Suppressor macrophage (primary cell): ENCODE measurements at places on chromosomes 5 and 9.

GRCh38 chr5:106755066-106755465, 915.7 kb downstream of the EFNA5 start:
- DNase-seq, result no peak

DNA sequence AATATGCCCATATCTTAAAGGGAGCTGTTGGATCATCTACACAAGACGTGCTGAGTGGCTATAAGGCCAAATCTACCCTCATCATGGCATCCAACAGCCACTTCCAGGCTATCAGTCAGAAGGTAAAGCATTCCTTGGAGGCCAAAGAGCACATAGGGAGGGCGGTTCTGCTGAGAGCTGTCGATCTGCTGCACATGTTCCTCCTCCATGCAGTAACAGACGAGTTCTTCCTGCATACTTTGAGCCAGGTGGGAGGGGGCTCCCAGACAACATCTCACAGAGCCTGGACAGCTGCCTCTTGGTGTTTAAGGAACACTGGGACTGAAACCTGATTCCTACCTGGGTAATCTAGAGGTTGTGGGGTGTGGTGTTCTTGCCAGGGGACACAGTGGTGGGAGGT, 93.3 kb upstream of the RAI14 start:
- DNase-seq, result no peak

- DNase-seq, result no peak
Observed at GRCh38 chr5:36982146-36982545, 105.6 kb downstream of the NIPBL start.

GRCh38 chr9:20707708-20708107, 23.6 kb downstream of the FOCAD start:
- DNase-seq, result no peak

DNA sequence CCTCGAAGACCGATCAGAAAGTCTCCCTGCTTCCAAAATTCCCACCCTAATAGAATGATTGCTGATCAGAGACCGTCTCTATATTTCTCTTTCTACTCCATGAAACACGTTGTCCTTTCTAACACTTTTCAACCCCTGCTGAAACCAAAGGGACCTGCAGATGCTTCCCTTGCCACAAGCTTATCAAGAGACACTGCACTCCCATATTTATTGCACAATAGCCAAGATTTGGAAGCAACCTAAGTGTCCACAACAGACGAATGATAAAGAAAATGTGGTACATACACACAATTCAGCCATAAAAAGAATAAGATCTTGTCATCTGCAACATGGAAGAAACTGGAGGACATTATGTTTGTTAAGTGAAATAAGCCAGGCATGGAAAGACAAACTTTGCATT, 125.1 kb downstream of the FOXD1 start:
- DNase-seq, result no peak

DNA sequence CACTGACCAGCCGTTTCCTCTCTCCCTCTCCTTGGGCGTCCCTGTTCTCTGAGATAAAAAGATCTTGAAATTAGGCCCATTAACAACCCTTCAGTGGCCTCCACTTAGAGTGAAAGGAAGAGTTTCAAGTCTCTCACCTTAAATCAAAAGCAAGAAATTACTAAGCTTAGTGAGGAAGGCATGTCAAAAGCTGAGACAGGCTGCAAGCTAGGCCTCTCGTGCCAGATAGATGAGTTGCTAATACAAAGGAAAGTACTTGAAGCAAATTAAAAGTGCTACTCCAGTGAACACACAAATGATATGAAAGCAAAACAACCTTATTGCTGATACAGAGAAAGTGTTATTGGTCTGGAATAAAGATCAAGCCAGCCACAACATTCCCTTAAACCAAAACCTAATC, 331.3 kb upstream of the SEMA6A start:
- DNase-seq, result no peak

DNA sequence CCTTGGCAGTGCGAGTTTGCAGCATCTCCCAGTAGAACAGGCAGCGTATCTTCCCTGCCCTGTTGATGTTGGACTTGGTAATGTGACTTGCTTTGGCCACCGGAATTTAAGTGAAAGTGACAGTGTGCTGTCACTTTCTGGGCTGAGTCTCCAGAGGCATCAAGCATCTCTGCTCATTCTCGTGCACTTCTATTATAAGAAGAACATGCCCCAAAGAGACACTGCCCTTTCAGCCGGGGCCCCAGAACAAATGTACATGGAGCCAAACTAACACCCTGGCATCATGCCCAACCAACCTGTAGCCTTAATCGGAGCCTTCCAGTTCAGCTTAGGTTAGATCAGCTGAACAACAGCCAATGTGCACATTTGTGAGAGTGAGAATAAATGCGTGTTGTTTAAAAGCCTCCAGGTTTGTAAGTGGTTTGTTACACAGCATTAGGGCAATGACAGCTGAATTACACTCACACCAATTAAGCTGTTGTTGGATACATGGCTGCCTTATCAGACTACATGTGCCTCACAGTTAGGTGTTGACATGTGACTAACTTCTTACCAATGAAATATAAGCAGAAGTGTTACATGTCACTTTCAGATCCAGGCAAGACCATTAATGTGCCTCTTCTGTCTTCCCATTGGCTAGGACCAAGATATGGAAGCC, 22.1 kb upstream of the FRMD3 start:
- DNase-seq, result no peak

- DNase-seq, result no peak
Observed at GRCh38 chr5:160479926-160480325, 58.3 kb downstream of the PTTG1 start.

DNA sequence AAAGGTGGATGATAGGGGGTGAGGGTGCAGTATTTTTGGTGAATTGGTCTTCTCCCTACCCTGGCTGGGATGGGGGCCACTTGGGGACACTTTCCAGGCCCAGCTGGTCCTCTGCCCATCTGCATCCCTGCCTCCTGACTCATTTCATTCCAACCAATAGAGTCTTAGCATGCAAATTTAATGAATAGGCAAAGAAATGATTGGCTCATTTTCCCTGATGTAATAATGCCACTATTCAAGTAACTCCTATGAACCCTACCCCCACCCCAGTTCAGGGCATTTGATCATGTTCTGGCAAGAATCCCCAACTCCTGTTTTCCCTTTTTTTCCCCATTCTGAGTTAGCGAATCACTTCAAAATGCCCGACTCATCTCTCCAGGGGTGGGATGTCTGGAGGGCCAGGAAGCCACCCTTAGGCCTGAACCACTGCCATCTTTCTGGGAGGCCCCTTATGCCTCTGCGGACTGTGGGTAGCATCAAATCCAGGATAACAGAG, 56.7 kb downstream of the PCDH1 start:
- DNase-seq, result no peak

DNA sequence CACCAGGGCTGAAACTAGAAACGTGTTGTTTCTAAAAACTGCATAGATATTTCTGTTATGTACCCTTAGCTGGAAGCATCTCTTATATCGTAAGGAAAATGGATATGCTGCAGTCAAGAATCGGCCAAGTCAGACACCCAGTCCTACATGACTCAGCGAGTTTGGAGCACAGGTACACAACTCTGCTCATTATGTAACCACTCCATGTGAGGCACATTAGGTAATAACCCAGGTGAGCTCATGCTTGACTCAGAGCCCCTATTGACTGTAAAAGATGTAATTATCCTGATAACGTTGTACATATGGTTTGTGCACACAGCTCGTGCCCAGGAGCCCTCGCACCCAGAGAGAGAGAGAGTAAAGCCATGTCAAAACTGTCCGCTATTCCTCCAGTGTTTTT, 593.7 kb upstream of the ACO1 start:
- no peak for DNase-seq

DNA sequence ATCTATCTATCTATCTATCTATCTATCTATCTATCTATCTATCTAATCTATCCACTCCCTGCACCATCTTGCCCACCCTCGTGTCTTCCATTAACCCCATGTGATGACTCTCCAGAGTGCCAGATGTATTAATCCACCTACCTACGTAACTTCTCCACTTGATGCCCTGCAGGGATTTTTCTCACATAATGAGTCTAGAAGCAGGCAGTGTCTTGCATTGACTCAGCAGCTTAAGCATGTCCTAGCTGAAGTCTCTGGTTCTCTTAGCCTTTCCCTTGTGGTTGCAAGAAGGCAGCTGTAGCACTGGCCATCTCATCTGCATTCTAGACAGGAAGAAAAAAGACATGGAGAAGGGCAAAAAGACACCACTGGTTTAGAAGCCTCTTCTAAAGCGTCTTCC, 96.7 kb upstream of the ALDH1B1 start:
- no peak for DNase-seq

GRCh38 chr5:82287625-82288024, 9.5 kb upstream of the RPS23 start:
- no peak for DNase-seq

DNA sequence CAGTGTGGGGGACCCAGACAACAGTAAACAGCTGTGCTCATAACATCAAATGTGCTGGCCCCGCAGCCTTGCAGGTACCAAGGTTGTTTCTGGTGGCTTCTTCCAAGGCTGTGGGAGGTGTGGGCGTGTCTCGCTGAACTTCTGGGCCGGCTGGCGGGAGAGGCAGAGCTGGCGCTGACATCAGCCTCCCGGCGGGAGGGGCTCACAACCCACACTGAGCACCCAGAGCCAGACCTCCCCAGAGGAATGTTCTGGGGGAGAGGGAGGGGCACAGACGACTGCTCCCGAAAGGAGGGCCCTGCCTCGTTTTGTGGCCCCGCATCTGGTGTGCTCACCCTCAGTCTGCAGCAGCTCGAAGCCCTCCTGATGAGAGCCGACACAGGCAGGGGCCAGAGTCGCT, 6.9 kb upstream of the SLC12A7 start:
- no peak for DNase-seq

DNA sequence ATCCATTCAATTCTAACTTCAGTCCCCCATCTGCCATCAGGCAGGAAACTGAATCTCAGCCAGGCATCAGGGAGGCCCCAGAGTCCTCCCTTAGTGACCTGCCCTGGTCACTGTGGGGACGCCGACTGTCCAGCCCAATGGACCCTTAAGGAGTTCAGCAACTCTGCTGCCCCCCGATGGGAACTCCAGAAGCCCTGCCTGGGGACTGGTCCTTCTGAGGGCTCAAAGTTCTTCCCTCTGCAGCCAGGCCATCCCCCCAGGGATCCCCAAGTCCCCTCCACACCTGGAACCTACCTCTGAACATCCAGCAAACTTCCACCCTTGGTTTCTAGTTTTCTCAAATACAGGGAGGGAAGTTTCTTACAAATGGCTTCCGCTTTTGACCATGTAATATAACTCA, 76.8 kb downstream of the UBE2QL1 start:
- no peak for DNase-seq

DNA sequence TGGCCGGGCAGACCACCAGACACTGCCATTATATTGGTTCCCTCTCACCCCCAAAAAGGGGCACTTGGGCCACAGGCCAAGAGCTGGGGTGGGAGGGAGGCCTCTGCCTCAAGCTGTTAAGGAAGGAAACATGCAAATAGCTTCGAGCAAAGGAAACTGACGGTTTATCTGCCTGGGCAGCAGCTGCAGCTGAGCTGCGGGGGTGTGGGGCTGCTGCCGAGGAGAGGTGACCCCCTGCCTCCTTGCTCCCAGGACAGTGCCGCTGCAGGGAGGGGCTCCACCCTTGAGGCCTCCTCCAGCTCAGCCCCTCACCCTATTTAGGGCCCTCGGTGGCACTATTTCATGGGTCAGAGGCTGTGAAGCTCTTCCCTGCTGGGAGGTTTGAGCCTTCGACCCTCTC, 789 bp downstream of the DOK3 start:
- DNase-seq, result peak; percentile 66

GRCh38 chr5:127370631-127371030, 80.0 kb downstream of the MEGF10 start:
- no peak for DNase-seq

- no peak for DNase-seq
Observed at GRCh38 chr9:100619665-100620064, 41.8 kb downstream of the CAVIN4 start.

DNA sequence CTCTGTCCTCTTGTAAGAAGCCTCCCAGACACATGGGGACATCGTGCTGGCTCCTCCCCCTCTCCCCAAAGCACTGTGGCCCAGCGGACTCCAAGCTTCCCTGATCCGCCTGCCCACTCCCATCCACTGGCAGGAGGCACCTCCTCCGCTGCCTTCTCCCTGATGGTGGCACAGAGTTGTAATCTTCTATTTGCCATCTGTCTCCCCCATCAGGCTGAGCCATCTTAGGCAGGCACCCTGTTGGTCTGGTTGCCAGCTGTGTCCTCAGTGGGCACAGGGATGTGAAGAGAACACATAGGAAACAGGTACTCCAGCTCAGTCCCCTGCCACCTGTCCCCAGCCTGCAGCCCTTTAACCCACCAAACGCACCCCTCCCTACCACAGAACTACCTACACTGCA, 5.4 kb upstream of the ZDHHC12 start:
- no peak for DNase-seq

DNA sequence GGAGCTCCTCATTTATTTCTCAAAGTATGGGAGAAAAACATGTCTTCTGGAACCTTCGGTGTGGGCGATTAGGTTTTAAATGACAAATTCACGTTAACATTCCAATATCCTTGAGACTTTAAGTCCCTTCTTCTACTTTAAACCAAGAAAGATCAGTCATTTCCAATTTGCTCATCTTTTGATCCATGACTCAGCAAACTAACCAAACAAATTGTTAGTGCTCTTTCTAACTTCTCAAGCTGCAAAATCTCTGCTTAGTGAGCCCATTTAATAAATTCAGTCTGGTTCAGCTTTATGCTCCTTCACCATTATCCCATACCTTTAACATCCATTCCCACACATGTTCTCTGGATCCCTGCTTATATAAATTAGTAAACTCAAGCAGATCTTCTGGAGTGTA, 5.5 kb upstream of the CCDC180 start:
- no peak for DNase-seq

DNA sequence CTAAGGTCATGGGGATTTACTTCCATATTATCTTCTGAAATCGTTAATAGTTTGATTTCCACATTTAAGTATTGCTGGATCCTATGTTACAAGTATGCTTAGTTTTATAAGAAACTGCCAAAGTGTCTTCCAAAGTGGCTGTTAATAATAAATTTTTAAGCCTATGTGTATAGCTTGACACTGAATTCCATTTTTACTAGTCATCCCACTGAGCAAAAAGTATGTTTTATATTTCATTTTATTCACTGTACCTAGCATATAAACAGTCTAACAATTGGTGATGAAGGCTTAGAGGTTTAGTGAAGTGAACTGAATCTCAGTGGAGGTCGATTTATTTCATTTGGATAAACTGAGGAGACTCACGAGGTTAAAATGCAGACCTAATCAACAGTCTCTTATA, 174.6 kb downstream of the ADAMTS6 start:
- DNase-seq, result no peak

- DNase-seq, result no peak
Observed at GRCh38 chr5:156379206-156379605, 52.2 kb downstream of the SGCD start.

DNA sequence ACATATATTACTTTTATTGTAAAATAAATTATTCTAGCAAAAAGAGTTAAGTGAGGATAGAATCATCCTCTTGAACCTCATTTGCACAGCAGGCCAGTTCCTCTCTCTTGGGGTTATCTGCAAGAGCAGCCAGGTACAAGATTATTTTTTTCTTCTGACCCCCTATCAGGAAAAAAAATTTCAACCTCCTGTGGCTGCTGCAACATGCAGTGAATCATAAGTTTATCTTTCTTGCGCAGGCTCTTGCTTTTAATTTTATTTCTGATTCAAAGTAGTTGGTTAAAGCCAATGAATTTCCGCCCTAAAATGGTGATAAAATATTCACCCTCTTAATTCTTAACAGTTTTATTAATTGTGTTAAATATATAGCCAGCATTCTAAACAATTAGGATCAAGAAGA, 69.7 kb upstream of the PPP3R2 start:
- DNase-seq, result no peak

- DNase-seq, result no peak
Observed at GRCh38 chr5:9051779-9052178, 494.1 kb downstream of the SEMA5A start.
